GM06990 (cell line): ENCODE measurements at places on chromosomes 16 and 17.

- no peak for DNase-seq
These were observed 157.3 kb downstream of the KIF2B start for GRCh38 chr17:53979991-53980390.

GRCh38 chr17:66950886-66951604, 13.5 kb upstream of the CACNG4 start:
- DNase-seq: no peak

- no peak for DNase-seq
These were observed 512.4 kb upstream of the CDH11 start for GRCh38 chr16:65634291-65634690.

DNA sequence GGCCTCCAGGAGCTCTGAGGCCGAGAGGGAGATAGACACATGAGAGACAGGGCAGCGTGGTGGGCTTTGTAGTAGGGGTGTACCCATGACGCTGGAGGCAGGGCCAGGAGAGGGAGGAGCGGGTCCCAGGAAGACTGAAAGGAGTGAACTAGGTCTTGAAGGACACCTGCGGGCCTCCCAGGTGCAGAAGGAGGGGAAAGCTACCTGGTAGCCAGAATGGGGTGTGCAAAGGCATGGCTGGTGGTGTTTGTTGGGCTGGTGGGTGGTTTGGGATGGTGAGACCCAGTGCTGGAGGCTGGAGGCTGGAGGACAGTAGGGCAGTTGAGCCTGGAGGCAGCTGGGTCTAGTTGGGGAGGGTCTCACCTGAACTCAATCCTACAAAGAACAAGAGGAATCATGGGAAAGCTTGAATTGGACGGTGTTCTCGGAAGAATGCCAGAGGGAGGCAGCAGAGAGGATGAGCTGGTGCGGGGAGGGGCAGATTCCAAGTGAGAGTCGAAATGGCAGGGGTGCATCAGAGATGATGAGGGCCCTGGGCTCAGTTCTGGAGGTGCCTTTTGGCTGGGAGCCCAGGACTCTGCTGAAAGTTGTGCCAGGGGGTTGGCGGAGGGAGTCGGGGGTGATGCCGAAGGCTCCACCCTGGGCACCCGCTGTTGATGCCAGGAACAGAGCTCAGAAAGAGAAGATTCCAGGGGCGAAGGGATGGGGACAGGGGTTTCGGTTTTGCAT, 21.2 kb downstream of the C1QTNF1 start:
- no peak for DNase-seq

GRCh38 chr16:81623365-81624102, 155.6 kb upstream of the PLCG2 start:
- no peak for DNase-seq

GRCh38 chr16:28279006-28279405, 13.3 kb upstream of the SBK1 start:
- no peak for DNase-seq

DNA sequence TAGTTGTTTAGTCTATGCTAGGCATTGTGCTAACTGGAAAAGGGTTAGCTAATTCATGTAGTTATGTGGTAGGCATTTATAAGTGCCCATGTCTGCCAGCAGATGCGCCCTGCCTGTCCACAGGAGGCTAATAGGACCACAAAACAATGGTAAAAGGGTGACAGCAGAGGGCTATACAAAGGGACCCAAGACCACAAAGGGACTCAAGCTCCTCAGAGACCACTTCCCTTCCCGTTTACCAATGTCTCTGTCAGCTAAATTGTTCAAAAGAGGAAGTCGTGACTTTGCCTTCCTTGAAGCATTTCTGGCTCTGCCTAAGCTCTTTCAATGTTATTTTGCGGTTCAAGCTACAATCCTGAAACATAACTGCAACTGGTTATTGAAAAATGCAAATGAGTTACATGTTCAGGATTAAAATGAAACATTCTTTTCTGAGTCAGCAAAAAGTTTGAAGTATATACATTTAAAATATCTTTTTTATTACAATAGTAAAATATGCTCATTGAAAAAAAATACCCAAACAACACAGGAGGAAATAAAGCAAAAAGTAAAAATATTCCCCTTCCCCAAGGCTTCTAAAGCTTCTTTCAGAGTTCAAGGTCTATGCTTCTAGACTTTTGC, 149.2 kb downstream of the MAF start:
- DNase-seq: peak; percentile 13

DNA sequence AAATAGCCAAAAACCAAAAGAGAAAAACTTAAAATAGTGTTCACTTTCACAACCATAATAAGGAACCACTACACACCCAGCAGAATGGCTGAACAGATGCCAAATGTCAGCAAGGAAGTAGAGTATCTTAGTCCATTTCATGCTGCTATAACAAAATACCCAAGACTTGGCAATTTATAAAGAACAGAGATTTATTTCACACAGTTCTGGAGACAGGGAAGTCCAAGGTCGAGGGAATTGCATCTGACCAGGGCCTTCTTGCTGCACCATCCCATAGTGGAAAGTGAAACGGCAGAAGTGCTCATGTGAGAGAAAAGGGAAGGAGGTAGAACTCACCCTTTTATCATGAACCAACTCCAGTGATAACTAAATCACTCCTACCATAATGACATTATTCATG, 33.8 kb upstream of the CCL22 start:
- no peak for DNase-seq

GRCh38 chr17:78991906-78992532, 12.3 kb upstream of the LGALS3BP start:
- no peak for DNase-seq

DNA sequence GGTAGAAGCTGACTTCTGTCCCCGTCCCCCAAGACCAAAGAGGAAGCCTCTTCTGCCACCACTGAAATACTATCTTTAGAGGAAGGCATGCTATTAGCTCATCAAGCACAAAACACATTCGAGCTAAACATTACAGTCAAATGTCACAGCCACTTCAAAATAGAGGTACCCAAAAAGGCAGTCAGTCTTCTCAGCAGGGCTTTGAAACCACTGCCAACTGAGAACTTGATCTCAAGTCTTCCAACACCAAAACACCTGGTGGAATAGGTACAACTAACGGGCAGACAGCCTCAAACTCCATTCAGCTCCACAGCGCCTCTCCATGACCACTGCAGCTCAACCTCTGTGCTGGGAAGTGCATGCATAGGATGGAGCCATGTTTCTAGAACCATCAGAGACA, 36.0 kb downstream of the ZFHX3 start:
- no peak for DNase-seq
